ENCODE measurements at places on chromosomes 6 and 20. TPM values are rescaled to one million over a fixed set of nuclear protein-coding genes. Genes with fewer than 3 reads are reported as not detected.

The WFDC10B gene
- total RNA-seq: not detected

The LY6G6C gene
- total RNA-seq: 1.1 TPM

The PEX6 gene
- total RNA-seq: 23.1 TPM

The BPIFB4 gene
- total RNA-seq: 0.62 TPM

The ELOVL2 gene
- total RNA-seq: 1.4 TPM

The HLA-DQB2 gene
- not detected for total RNA-seq

The TREML1 gene
- not detected for total RNA-seq

GRCh38 chr6:144335914-144336313, 50.8 kb downstream of the UTRN start:
- no peak for DNase-seq

DNA sequence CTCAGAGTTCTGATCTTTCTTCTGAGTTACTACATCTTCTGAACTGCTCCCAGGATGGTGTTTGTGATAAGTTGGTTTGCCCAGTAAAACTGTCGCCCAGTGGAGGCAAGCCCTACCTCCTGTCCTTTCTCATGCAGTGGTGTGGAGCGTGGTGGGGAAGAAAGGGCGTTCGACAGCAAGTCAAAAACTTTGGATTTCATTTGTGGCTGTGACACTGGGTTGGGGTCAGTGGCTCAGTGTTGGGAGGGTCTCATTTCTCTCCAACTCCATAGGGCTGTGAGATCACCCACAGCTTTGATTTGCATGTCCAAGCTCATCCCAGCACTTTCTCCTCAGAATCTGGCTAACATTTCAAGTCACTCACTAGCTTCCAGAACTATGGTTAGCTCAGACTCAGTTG, 17.5 kb upstream of the SLC22A2 start:
- DNase-seq: no peak

DNA sequence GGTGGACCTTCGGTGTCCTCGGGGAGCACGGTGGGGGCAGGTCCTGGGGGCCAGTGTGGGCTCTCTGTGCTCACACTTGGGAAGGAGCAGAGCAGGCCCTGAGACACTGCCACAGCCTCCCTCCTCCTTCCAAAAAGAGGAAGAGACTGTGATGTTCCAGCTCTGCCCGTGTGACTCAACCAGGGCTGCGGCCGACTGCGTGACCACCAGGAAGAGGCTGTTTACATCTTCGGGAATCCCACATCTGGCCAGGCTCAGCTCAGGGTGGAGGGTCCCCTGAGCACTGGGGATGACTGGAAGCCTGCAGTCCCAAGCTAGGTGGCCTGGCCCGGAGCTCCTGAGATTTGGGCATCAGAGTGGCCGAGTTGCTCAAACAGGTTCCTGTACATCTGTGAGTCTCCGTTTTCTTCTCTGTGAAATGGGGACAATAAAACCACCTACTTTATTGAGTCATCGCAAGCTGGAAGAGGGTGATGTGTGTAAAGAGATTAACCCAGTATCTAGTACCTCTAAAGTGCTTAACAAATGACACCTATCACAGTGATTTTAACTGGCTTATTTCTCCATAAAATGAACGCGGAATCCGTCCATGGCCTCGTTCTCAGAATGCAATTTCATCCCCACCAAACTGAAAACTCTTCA, 242.1 kb downstream of the DLL1 start:
- DNase-seq: no peak

DNA sequence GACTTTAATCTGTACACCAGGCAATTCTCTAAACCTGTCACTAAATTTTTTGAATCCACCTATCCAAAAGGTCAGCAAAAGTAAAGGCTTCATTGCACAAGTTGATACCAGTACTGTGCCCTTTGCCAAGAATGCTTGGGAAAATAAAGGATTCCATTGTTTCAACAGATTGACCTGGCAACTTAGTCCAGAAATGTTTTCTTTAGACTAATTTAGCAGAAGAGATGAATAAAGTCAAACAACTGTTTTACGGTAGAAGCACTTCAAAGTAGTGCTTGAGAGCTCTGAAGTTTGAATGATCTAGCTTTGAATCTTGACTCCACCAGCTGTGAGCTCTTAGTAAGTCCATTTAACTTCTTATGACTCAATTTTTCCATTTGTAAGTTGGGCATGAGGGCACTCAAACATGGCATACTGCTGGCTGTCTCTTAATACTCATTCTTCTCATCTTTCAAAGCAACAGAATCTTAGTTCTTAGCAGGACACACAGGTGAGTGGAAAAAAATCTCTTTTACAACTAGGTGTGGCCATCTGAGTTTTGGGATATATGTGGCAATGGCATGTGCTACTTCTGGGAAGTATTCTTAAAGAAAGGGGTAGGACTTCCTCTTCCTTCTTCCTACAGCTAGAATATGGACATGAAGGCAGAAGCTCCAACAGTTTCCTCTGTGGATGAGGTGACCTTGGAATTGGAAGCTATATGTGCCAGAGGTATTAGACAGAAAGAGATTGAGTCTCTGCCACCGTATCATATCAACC, 55.9 kb upstream of the LOC128125822 start:
- no peak for DNase-seq

DNA sequence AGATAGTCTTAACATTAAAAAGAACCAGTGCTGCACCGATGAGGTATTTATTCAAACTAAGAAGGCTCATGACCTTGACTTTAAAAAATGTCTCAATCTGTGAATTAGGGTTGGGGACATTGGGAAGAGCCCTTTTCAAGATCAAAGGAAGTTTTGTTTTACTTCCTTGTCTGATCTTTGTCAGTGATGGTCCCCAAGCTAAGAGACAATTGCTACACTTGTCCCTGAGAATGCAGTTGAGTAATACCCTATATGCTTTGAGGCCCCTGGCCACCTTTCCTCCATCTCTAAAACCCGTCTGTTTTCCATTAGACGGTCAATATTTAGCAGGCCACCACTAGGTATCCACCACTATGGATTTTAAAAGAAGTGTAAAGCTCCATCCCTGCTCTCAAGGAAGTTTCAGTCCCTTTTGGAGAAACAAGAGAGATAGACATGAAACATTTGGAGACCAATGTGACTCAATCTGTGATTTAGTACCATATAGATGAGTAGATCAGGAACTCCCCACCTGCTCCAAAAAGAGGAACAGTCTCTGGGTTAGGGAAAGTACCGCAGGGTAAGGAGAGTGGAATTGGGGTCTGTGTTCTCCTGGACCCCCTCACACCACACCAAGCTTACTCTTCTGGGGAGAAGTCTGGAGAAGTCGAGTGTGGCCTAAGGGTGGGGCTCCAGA, 99.1 kb upstream of the ISM1 start:
- DNase-seq: no peak

DNA sequence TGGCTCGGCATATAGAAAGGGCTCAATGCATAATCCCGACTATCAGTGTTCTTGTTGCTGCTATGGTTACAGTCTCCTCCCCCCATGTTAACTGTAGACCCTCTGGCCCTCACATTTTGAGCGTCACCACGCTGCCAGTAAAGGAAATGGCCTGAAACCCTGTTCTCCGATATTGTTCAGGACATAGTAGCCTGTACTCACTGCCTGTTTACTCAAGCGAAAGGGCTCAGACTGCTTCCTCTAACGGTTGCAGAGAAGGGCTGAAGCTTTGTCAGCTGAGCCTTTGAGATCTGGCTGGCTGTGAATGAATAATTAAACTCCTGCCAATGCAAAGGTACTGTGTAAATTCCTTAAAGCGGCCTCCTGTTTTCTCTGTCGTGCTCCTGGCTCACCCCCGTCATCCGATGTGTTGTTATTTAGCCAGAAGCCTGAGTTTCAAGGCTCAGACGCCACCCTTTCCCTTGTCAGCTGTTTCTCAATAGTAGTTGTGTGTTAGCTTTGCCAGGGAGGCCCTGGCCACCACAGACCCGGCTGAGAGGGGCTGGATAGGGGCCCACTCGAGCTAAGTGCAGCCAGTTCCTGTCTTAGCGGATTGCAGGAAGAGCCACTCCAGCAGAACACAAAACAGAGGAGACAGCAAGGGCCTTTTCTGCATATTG, 31.2 kb upstream of the RALGAPA2 start:
- peak; percentile 81 for DNase-seq

GRCh38 chr6:121435444-121436069, at the start of gene GJA1:
Gene GJA1, plus strand, starts transcription at chr6:121435646. Its CDS starts 11,202 bp downstream, at chr6:121446848.
- DNase-seq: peak; percentile 88

DNA sequence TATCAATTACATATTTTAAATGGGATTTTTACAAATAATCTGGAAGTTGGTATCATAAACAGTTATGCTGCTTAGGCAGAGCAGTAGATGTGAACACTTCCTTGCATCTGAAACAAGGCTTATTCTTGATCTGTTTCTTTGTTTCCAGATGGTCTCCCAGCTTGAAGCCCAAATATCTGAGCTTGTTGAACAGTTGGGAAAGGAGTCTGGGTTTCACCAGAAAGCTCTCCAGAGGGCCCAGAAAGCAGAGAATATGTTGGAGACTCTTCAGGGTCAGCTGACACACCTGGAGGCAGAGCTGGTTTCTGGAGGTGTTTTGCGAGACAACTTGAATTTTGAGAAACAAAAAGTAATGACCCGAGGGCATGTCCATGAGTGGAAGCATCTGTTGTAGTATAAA, 91.9 kb downstream of the CCDC170 start:
- no peak for DNase-seq

DNA sequence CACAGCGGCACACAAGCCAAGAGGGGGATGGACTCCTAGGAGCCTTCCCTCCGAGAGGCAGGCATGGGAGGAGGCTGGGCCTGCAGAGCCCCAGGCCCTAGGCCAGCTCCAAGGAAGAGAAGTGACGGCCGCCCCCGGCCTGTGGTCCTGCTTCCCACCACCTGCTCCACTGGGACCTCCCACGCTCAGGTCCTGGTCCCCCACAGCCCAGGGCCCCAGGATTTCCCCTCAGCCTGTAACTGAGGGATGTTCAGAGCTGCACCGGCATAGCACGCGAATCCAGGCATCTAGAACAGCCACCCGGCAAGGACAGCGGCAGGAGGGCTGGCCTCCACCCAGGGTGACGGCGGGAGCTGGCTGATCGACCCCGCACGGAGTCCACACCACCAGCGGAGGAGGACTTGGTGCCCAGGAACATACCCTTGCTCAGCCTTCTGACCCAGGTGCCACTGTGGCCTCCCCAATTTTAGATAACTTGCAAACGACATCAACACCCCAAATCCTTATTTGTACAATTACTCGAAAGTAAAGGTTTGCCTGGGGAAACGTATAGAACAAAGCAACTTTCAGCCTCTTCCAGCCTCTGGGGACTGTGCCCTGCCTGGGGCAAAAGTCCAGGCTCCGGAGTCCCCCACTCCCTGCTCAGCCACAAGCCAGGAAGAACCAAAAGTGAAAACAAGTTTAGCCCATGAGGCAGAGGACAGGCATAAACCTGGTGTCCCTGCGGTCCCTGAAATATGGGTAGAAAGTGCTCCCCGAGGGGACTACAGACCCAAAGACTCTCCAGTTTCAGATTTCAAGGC, 3.5 kb downstream of the GATA5 start:
- DNase-seq: no peak

DNA sequence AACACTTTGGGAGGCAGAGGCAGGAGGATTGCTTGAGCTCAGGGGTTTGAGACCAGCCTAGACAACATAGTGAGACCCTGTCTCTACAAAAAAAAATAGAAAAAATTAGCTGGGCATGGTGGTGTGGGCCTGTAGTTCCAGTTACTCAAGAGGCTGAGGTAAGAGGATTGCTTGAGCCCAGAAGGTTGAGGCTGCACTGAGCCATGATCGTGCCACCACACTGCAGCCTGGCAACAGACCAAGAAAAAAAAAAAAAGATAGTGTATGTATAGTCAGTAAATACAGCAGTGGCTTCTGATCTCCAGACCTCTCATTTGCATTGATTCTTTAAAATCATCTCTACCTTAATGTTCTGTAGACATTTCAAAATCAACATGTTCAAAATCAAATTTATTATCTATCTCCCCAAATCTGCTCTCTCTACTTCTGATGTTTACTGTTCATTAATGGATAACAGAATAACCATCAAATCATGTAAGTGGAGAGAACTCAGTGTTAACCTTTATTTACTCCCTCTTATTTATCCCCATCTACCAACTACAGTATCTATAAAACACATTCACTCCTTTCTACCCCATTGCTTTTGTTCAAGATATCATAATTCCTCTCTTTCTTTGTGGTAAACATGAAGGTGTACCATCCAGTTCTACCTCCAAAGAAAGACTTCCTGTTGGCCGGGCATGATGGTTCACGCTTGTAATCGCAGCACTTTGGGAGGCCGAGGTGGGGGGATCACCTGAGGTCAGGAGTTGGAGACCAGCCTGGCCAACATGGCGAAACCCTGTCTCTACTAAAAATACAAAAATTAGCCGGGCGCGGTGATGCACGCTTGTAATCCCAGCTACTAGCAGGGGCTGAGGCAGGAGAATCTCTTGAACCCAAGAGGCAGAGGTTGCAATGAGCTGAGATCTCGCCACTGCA, 7.7 kb downstream of the PROCR start:
- DNase-seq: no peak

DNA sequence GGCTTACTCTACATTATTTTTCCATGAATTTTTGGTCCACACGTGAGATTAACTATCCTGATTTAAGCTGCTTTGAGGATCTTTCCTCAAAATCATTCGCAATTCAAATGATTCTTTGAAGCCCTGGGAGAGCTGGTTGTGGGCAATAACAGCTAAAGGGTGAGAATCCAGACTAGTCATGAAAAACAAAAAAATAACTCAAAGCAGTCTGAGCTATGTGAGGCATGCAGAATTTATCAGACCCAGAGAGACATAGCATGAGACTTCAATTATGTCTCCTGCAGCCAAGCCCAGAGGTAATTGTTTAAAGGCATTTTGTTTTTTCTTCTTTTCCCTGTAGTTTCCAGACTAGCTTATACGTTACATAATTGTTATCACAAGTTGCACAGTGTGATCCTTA, 517.3 kb upstream of the PTCHD4 start:
- no peak for DNase-seq

GRCh38 chr6:148758492-148758891, 11.7 kb downstream of the UST start:
- DNase-seq: peak; percentile 33

DNA sequence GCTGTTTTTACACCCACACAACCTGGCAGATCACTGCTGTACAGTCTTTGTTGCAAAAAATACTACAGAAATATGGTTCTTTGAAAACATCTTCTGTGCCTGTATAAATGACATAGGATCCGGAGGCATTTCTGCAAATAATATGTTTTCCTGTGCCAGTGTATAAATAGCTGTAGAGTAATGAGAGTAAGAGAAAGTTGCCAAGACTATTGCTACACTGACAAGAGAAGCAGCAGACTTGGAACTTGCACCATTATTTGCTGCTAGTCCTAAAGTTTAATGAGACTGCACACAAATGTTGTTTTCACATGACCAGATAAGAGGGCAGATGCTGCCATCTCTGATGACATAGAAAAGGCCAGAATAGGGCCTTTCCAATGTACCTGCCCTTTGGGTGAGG, 50.0 kb upstream of the DTNBP1 start:
- no peak for DNase-seq

DNA sequence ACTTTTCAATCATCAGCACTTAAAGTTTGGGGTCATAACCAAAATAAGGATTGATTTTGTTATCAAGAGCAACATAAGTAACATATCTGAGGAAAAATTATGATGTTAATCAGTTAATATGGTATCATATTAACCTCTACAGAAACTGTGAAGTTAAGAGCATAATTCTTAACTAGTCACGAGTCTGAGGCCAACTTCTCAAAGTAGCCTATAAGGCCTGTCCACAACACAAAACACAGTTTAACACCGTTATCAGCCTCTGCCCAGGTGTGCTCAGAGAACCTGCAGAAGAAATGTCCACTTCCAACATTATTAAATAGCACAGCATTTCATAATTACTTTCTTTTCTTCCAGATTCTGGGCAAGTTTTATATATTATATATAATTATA, 1.1 kb downstream of the STX7 start:
- DNase-seq: no peak

GRCh38 chr20:20528861-20529260, 161.0 kb downstream of the INSM1 start:
- DNase-seq: no peak
